CD8-positive, alpha-beta T cell (primary cell): ENCODE measurements at places on chromosomes 5 and 9. TPM values are rescaled to one million over a fixed set of nuclear protein-coding genes. Genes with fewer than 3 reads are reported as not detected.

- no peak for DNase-seq
These were observed 32.9 kb downstream of the NXNL2 start for GRCh38 chr9:88567870-88568269.

DNA sequence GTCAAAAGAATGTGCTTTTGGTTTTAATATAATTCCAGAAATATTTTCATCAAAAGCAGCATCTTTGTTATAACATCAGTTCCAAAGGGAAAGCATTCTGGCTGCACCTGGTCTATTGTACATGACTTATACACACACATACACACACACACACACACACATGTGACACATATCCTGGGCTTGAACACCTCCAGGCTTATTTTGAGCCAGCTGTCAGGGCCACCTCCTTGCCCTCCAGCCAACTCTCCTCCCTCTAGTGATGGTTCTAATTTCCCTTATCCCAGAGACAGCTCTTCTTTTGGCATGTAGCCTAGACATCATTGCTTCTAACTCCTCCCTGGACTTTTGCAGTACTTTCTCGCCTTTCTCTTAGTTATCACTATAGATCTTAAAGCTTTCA lies 115.0 kb downstream of the PIK3R1 start:
- no peak for DNase-seq

DNA sequence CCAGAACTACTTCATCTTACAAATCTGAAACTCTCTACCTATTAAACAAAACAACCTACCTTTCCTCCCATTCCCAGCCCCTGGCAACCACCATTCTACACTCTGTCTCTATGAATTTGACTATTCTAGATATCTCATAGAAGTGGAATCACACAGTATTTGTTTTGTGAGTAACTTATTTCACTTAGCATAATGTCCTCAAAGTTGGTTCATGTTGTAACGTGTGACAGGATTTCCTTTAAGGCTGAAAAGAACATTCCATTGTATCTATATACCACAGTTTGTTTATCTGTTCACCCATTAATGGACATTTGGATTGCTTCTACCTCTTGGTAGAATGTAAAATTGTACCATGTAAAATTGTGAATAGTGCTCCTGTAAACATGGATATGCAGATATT lies 70.1 kb upstream of the NXNL2 start:
- DNase-seq = no peak

GRCh38 chr9:103680581-103680980 lies 413.5 kb upstream of the SMC2 start:
- no peak for DNase-seq

- no peak for DNase-seq
These were observed 60.9 kb upstream of the ABL1 start for GRCh38 chr9:130774183-130774582.

The OLFML2A gene
- total RNA-seq = not detected

The GABRB2 gene
- not detected for total RNA-seq

The ZNF454 gene
- not detected for total RNA-seq
